Stimulated activated CD4-positive, alpha-beta T cell treated with anti-CD3 and anti-CD28 coated beads, Interleukin-4, amount 100 ng/mL, for 48 hours (primary cell): ENCODE measurements at places on chromosomes 6 and 20.

- no peak for DNase-seq
These were observed 44.3 kb upstream of the KIF13A start for GRCh38 chr6:18031680-18032256.

DNA sequence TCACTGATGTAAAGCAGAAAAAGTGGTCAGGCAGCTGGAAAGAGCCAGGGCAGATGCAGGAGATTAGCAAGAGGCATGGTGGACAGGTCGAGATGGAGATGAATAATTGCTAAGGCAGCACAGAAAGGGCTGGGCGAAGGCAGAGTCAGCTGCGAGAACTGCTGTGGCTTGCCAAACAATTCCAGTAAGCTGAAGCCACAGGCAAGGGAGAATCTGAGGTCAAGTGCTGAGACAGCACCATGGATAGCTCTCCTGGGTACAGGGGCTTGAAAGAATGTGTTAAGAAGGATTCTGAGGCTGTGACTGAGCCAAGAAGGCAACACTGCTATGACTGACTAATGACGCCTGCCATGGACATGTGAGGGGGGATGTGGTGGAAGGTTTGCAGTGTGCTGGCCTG lies 220.8 kb upstream of the FOXA2 start:
- no peak for DNase-seq

GRCh38 chr6:105874835-105875626 lies 211.1 kb upstream of the PRDM1 start:
- no peak for DNase-seq

DNA sequence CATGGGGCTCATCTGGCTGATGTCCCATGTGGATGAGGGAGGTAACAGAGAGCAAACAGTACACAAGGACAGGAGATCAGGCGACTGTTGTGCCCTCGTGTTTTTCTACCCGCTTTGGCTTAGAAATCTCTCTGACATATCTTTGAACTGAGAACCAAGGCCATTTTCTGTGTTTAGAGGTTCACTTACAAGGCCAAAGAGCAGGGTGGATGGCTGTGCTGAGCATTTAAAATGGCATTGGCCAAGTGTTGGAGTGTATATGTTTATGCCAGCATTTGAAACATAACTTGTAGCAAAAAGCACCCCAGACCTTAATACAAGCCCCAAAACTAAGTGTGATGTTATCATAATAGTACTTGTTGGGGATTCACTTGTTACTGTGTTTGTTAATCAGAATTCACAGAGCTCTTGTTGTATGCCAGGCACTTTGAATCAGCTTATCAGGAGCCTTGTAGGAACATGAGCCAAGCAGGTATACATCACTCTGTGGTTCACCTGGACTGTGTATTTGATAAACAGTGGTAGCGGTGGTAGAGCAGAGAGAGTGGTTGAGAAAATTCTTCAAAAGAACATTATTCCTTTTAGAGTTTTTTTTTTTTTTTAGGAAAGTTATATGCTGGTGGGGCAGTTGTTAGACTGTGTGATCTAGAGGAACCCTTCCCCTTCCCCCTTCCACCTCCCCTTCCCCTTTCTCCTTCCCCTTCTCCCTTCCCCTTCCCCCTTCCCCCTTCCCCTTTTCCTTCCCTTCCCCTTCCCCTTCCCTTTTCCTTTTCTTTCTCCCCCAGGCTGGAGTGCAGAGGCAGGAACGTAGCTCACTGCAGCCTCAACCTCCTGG lies 71.3 kb downstream of the ATRN start:
- no peak for DNase-seq

GRCh38 chr20:15706719-15707118 lies 866.5 kb downstream of the KIF16B start:
- DNase-seq, result no peak
